ENCODE measurements at places on chromosomes 16 and 17.

GRCh38 chr17:65895969-65896368 lies 296.0 kb downstream of the CEP112 start:
- DNase-seq = no peak

DNA sequence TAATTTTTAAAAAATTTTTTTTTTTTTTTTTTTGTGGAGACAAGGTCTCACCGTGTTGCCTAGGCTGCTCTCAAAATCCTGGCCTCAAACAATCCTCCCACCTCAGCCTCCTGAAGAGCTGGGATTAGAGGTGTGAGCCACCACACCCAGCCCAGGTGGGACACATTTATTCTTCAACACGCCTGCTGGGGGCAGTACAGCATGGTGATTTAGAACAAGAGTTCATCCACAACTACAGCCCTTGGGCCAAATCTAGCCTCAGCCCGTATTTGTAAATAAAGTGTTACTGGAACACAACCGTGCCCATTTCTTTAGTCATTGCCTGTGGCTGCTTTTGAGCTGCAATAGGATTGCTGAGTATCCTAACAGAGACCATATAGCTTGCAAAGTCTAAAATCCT lies 92.8 kb downstream of the KATNIP start:
- DNase-seq = no peak

DNA sequence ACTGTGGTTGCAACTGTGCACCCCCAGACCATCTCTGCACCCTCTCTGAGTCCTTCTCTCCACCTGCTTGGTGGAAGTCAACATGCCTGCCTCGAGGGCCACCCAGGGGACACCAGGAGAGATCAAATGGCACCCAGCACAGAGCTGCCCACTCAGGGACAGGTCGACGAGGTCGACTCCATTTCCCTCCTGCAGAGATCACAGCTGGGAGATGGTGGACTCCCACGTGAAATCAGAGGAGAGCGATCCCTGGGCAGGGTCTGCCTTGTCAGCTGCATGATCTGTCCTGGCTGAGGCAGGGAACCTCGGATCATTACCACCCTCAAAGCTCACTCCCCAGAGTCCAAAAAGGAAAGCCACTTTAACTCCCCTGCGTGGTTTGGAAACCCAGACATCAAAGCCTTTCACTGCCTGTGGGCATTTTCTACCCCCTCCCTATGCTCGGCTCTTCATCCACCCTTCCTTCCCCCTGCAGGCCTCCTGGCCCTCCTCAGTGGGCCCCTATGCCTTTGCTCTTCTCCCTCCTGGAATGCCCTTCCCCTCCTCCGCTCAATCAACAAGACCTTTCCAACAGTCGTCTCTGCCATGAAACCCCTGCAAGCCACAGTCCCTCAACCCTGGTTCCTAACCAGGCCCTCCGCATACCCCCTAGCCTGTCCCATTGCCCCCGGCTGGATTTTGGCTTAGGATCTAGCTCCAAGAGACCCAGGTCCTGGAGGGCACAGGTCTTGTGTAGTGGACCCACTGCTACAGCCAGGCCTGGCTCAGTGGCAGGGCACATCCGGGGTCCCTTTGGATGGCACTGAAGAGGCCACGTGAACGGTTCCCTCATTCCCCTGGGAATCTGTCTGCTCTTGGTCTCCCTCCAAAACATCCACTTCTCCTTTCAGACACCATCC lies 103.8 kb upstream of the RPL38 start:
- DNase-seq = no peak

DNA sequence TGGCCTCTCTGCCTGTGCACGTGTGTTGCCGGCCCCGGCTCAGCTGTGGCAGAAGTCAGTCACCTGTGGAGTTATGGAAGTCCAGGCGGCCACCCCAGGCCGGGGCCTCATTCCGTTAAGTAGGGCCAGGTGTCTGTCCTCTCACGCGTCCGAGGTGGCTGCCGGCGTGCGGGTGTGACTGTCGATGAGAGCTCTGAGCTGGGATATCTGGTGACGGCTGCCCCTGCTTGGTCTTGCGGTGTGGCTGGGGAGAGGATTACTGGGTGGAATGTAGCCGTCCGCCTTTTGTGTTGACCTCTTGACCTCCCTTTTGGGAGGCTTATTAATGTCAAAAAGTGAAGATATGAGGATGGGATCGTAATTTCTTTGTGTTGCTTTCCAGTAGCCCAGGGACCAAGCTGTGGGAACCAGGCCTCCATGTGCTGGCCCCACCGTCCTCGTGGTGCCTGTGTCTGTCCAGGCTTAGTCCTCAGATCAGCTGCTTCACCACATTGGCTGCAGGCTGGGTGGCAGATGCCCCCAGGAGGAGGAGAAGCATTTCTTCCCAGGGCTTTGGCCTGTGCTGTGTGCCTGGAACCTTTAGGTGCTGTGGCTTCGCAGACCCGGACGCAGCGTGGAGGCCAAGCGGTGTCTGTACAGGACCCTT lies 23.0 kb upstream of the ZNF750 start:
- no peak for DNase-seq

DNA sequence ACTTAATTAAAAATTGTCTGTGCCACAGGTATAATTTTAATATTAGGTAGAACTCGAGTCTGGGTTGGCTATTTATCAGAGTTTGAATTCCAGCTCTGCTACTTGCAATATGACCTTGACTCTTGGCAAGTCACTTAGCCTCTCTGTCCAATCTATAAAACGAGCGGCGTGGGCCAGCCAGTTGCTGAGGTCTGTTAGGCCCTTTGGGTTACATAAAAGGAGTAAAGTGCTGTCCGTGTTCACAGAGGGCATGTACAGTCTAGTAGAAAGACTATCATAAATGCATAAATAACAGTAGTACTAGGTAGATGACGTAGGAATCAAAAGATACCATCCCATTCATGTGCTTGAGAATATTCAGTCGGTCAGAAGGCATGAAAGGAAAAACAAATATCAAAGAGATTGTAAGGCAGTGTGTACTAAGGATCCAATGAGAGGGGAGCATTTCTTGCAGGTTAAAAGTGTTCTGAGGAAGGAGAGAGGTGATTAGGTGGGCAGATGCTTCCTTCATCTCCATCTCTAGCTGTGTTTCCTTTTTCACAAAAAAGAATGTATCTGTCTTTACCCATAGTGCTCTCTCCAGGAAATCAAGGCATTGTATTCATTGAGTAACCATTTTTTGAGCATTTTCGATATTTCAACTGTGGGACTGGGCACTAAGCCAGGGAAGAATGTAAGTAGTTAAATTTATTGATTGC lies 2.4 kb downstream of the TNRC6A start:
- no peak for DNase-seq

DNA sequence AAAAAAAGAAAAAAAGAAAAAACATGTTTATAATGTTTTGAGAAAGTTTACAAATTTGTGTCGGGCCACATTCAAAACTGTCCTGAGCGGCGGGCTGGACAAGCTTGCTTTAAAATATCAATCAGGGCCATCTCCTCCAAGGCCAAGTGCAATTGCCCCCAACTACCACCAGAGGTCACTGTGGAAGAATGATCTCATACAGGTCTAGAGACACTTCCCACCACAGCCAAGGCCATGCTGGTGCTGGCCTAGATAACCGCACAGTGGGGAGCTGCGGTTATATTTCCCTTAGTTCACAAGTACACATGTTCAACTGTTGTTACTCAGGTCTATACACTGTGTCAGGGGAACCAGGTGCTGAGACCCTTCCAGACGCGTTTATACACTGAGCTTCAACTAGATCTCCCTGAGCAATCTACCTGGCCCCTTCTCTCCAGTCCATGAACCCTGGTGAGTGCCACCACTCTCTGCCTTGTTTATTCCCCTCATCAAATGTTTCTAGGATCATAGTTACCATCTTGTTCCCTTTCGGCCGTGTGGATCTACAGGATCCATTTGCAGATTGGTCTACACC lies 83.8 kb upstream of the CCL2 start:
- no peak for DNase-seq

- DNase-seq = no peak
Observed at GRCh38 chr17:43719578-43719977, 39.0 kb downstream of the SOST start.

GRCh38 chr17:57084802-57085447 lies at the start of gene AKAP1:
TSS of gene AKAP1 (plus strand) at chr17:57085246. CDS start at chr17:57105465, 20,219 bp downstream.
- peak; percentile 90 for DNase-seq

DNA sequence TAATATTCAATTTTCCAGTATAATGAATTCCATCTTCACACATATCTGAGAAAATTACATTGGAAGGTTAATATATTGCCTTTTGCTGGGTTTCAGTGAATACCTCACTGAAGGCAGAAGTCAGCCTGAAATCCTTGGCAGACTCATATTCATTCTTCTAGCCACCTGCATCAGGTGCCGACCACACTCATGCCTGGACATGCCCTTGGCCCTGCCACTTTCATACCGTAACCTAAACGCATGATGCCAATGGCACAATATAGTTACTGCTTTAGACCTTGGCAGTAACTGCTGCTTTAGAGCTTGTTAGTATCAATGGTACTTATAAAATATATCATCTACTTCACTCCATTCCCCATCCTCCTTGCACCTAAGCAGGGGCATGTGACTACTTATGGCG lies 817.6 kb upstream of the CDH8 start:
- no peak for DNase-seq

DNA sequence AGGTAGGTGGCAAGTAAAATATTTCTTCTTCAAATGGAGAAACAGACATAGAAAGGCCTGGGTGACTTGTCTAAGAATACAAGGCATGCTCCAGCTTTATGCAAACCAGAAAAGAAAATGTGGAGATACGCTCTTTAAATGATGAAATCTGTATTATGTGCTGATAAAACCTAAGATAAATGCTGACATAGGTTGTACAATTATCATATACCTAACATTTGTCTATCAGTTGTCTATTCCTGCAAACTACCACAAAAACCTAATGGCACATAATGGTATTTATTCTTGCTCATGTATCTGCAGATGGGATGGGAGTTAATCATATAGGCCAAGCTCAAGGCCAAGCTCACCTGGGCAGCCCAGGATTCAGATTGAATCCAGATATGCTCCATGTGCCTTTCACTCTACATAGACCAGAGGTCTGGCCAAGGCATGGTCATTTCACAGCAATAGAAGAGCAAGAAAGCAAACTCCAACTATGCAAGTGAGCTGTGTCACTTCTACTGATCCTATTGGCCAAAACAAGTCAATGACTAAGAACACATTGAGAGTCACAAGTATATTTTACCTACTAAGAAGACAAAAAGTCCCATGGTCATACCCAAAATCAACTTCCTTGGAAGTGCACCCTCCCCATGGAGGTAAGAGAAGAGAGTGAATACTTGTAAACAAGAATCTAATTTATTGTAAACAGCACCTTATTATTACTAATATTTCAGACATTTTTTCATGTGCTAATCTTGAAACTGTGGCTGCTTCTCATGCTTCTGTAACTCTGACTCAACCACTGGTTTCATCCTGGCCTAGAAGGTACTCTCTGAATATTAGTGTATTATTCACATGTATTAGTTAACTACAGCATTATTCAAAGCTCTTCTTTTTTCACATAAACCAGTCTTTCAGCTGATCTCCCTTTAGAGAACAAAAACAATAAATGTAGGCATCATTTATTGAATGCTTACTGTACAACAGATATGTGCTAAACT lies 270.7 kb upstream of the SOX9 start:
- DNase-seq = no peak

GRCh38 chr17:45265821-45266220 lies 3.9 kb upstream of the SPATA32 start:
- no peak for DNase-seq

- no peak for DNase-seq
Observed at GRCh38 chr17:40450175-40450574, 6.9 kb downstream of the IGFBP4 start.

- DNase-seq = no peak
Observed at GRCh38 chr16:15946257-15947044, 3.0 kb upstream of the ABCC1 start.

- no peak for DNase-seq
Observed at GRCh38 chr17:43217614-43218087, 6.0 kb downstream of the TMEM106A start.

GRCh38 chr17:7107012-7107754 lies 7.4 kb downstream of the ASGR2 start:
- DNase-seq = no peak

DNA sequence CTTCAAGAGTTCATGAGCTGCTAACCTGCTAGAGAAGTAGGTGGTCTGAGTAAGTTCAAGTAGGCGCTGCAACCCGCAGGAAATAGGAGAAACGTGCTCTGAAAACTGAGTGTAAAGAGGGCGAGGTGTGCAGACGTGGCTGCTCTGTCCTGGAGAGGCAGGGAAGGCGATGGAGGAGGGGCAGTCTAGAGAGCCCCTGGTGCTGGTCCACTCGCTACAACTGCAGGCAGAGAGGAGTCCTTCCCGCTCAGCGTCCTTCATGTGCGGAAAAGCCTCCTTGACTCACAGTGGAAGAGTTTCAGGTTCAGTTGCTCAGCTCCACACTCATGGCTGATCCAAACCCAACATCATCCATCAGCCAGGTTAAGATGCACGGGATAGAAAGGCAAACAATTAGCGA lies 12.1 kb downstream of the ABCA3 start:
- DNase-seq = no peak

DNA sequence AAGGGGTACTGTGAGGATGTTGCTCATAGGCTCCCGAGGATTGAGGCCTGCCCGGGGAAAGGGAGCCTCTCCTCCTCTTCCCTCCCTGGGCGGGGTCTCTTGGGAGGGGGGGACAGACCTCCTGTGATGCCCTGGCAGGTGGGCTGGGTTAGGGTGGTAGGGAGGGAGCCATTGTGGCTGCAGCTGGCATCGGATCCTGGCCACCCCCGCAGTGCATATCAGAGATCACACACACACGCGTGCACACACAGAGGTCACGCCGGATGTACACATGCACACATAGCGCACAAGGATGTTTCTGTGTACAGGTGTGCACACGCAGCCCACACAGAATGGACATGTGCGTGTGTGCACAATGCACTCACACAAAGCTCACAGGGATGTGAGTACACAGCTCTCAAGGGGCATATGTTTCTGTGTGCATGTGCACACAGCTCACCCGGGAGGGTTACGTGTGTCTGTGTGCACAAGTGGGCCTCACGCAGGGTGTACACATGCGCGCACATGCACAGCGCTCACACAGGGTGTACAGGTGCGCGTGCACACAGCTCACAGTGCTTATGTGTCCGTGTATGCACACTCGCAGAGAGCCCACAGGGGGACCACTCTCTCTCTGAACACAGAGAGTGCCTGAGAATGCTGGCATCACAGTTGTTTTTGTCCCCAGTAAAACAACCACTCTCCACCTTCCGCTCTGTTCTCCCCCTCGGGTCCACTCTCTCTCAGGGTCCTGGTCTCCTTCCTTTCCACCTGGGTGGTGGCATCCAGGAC lies 2.4 kb downstream of the GJD3 start:
- no peak for DNase-seq

DNA sequence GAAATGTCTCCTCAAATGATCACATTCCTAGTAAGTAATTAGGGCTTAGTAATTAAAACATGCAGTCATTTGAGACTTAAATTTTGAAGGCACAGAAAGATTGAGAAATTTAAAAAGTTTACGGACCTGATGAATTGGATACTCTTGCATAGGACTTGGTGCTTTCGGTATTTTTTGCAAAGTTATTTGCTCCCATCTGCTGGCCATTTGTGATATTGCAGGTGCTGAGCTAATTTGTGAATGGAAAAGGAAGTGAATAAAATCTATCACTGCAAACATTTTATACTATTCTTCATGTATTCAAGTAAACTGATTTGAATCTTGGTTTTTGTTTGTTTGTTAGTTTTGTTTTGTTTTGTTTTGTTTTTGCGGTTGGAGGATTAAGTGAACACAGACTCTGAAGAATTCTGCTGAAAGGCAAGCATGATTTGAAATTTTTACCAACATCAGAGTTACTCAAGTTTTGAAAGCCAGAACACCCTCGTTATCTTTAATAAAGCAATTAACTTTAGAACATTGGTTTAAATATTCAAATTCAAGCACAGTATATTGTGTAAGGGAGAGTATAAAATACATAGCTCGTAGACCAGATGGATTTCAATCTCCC lies 689.5 kb upstream of the RBFOX1 start:
- no peak for DNase-seq

- DNase-seq = no peak
Observed at GRCh38 chr16:4465977-4466779, 8.2 kb downstream of the NMRAL1 start.
